DMS79 (cell line): ENCODE measurements at places on chromosomes 4 and X.

GRCh38 chr4:10421344-10422055 is 35.7 kb downstream of the ZNF518B start:
- no peak for DNase-seq

- no peak for DNase-seq
Observed at GRCh38 chrX:17459661-17460060, 84.7 kb downstream of the NHS start.

DNA sequence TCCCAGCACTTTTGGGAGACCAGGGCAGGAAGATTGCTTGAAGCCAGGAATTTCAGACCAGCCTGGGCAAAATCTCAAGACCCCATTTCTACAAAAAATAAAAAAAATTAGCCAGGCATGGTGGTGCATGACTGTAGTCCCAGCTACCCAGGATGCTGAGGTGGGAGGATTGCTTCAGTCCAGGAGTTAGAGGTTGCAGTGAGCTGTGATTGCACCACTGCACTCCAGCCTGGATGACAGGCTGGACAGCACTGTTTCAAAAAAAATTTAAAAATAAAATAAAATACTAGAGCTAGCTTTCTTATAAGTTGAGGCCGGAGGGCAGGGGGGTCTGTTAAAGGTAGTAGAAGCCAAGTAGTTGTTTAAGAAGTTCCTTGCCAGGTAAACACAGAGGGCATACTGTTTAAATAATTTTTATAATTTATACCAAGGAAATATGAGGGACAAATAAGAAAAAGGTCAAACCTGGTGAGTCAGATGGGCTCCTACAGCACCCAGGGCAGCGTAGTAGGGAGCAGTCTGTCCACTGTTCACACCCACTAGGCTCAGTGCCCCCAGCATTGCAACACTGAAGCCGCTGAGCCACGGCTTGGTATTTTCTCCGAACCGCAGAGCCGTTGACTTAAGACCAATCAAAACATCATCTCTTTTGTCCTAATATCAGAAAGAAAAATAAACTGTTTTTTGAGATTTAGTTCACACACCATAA is 17.3 kb downstream of the COQ2 start:
- DNase-seq, result no peak

- DNase-seq, result no peak
Observed at GRCh38 chr4:99382745-99383360, 30.3 kb upstream of the ADH1C start.

- DNase-seq, result no peak
Observed at GRCh38 chr4:162485486-162485885, 321.7 kb upstream of the FSTL5 start.

DNA sequence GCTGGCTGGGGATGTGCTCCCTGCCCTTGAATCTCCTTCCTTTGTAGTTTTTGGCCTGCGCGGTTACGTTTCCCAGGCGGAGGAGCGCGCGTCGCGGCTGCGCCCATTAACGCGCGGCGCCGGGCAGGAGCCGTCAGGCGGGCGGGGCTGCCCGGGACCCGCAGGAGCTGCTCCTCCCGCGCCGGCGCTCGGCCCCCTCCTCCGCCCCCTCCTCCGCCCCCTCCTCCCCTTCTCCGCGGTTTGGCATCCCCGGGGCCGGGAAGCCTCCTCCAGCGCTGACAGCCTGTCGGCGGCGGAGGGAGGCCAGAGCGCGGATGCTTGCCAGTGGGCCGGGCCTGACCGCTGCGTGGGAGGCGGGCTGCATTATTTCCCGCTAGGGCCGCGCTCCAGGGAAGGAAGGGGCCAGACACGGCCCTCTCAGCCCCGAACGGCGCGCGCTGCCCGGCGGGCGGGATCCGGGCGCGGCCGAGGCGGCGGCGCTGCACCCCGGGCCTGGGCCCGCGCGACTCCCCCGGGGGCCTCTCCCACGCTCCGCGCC is at the start of gene DCLK2:
TSS of gene DCLK2 (plus strand) at position 405 of the 538 bp plus-strand sequence. CDS start 583 bp downstream, outside the sequence.
- DNase-seq, result peak; percentile 42

DNA sequence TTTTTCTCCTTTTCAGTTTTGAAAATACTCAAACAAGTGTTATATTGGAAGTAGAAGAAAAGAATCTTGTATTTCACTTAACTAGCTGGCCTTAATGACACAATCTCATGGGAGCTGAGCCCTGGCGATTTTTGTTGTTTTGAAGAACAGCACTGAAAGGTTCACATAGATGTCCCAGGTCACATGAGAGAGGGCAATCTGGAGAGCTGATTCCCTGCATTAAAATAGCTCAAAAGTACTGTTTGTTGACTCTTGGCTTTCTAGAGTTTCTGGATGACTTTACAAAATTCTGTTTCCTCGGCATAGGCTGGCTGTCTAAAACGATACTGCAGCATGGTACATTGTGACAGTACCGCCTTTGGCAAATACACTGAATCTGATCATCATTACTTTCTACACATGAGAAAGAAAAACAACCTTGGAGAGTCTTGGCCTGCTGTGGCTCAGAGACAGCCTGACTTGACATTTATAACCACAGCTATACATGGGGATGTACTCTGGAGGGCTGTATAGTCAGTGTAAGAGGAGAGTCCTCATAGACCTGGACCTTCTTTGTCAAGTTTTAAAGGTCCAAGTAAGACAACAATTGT is 119.8 kb upstream of the PDLIM3 start:
- DNase-seq, result no peak

DNA sequence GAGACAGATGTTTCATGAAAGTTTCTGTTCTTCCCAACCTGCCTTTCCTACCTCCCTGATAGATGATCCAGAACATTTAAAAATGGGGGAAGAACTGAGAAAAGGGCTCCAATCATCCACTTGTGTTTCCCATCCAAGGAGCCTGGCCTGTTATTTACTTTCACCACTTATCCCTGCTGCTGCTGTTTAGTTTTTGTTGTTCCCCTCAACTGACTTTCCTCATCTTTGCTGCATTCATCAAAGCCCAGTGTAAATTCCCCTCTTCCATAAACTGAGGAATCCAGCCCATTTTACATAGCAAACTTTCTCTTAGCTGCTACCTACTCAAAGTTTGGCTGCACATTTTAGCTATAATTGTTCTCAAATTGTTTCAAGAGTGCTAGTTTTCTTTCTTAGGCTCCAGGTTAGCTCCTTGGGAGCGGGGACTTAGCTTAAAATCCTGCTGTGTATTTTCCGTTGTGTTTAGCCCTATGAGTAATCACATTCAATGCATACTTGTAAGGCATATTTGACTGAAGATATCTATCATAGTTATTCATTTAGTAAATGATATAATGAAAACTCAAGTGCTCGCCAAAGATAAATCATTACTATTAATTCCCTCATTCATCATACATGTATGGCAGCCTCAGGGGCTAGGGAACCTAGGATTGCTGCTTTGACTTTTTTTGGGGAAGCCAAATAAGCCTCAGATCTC is 1.4 kb upstream of the PTPN13 start:
- no peak for DNase-seq

GRCh38 chrX:96688789-96689188 is 4.1 kb downstream of the DIAPH2 start:
- DNase-seq, result no peak
